Right lobe of liver (tissue), 6 donors: ENCODE measurements at places on chromosomes 2 and 18.

GRCh38 chr18:35469725-35470124 lies 28.0 kb downstream of the INO80C start:
- H3K4me3 ChIP-seq = no peak overlapping the region
- DNase-seq = no peak
- H3K36me3 ChIP-seq = no peaks in the 10 kb centered on the region
- H3K4me1 ChIP-seq = no peaks in the 10 kb centered on the region

- H3K4me1 ChIP-seq = no peaks in the 10 kb centered on the region
- no peaks in the 10 kb centered on the region for H3K36me3 ChIP-seq
- no peak overlapping the region for H3K27ac ChIP-seq
- H3K27me3 ChIP-seq = no peaks in the 10 kb centered on the region
These were observed 13.0 kb upstream of the TYMS start for GRCh38 chr18:644395-645004.

GRCh38 chr2:59066787-59067399 lies 825.8 kb upstream of the FANCL start:
- no peaks in the 10 kb centered on the region for H3K27me3 ChIP-seq
- H3K27ac ChIP-seq = no peak overlapping the region
- no peak overlapping the region for H3K4me3 ChIP-seq

DNA sequence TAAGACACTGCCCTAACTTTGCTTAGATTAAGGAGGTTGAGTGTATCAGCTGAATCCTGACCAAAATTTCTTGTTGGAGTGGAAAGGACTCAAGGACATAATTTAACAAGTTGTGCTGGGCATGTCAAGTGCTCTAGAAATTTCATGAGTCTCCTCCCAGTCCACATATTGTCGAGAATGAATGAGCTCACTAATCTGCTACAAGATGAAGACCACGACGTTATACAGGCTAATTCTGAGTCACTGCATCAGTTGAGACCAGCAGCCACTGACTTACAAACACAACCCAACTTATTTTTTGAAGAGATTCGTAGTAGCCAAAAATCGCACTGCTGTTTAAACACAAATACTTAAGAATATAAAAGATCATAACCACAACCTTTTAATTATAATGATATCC lies 28.7 kb upstream of the SLC8A1 start:
- DNase-seq = no peak
- no peak overlapping the region for H3K27ac ChIP-seq
- H3K4me1 ChIP-seq = no peaks in the 10 kb centered on the region
- H3K27me3 ChIP-seq = no peaks in the 10 kb centered on the region
- no peak overlapping the region for H3K4me3 ChIP-seq

DNA sequence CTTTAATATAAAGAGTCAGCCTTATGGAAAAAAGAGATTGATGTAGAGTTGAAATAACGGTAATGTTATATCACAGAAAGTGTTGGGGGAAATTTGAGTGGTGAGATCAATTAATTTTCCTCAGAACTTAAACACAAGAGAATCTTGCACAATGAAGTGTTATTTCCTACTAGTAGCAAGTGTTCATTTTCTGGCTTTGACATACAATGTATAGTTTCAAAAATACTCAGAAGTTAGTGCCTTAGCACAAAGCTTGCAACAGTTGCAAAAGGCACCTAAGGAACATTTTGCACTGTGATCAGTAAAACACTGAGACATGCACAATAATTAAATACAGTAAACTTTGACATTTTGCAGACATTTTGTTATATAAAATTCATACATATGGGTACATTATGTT lies 161.2 kb downstream of the CD226 start:
- no peaks in the 10 kb centered on the region for H3K4me1 ChIP-seq
- DNase-seq = no peak
- H3K4me3 ChIP-seq = no peak overlapping the region
- H3K27me3 ChIP-seq = no peaks in the 10 kb centered on the region

DNA sequence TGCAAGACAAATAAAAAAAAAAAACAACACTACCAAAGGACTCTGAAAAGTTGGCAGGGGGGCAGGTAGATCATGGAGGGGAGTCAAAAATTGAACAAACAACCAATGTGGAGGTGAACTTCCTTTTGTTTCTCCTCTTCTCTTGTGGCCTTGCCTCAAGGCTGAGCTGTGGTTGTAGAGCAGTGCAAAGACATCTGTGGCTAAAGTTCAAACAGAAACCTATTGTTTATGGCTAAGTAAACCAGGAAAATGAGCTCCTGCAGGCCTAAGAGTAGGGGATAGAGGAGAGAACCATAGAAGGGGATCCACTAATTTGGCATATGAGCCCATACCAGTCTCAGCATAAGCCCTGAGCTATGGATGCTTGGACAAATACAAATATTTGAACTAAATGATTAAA lies 40.2 kb upstream of the EGR4 start:
- no peak overlapping the region for H3K27ac ChIP-seq
- H3K36me3 ChIP-seq = no peaks in the 10 kb centered on the region
- H3K4me1 ChIP-seq = no peaks in the 10 kb centered on the region

- no peaks in the 10 kb centered on the region for H3K4me1 ChIP-seq
- H3K36me3 ChIP-seq = no peaks in the 10 kb centered on the region
- no peak overlapping the region for H3K27ac ChIP-seq
- no peak overlapping the region for H3K4me3 ChIP-seq
- DNase-seq = no peak
- no peaks in the 10 kb centered on the region for H3K27me3 ChIP-seq
These were observed 118.9 kb upstream of the SPOPL start for GRCh38 chr2:138382672-138383071.

DNA sequence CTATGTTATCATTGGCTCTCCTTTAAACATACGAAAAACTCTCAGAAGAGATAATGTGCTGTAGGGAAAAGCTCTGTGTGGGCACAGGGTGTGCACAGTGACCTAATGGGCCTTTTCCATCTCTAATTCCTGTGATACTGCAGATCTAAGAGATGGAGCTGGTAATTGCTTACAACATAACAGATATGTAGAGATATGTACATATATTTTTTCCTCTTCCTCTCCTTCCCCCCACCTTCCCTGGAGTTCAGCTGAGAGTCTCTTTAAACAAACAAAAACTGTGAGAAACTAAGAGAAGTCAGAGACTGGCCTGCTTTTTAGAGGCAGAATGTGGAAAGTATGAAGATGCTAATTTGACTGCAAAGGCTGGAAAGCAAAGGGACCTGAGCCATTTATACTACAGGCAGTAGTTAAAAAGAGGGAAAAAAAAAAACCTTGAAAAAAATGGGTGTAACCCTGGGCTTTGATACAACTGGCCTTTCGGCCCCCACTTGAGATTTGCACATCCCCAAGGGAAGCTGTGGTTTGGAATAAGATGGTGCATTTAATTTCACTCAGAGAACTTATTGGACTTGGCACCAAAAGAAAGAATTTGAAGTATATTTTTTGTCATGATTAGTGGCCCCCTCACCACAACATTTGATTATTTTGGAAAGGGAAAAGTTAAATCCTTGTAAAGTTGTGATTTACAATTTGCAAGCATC lies 502.2 kb upstream of the ZEB2 start:
- H3K36me3 ChIP-seq = no peaks in the 10 kb centered on the region
- no peak for DNase-seq
- no peak overlapping the region for H3K4me3 ChIP-seq
- no peaks in the 10 kb centered on the region for H3K4me1 ChIP-seq

DNA sequence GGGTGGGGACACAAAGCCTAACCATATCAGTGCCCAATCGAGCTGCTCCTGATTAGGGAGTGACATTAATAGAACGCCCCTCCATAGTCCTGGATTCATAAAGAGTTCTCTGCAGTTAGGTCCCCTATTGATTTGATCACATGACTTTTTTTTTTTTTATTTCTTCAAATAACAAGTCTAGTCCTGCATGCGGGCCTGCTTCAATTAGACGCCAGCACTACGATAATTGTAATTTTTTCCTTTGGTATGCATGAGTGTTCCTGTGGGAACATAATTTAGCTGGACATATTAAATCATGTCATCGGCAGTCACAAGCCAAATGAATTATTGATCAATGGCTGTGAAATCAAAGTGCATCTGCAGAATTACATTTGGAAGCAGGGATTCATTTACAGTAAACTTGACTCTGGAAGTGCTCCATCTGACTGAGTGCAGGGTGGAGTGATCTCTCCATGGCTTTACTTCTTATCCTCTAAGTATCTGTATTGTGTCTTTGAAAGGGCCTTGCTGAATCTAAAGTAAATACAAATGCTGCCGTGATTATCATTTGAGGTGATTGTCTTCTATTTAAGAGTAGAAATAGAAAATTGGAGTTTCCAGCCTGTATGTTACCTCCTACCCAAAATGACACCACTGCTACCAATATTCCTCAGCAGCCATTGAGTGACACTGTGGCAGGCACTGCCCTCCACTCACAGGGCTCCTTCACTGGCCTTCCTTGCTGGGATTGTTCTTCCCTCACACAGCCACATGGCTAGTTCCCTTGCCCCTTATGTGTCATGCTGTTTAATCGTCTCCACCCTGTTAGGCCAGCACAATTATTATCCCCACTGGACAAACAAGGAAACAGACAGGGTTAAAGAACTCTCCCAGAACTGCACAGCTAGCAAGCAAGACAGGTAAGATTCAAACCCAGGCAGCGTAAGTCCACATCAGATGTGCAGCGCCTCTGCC lies 337.4 kb upstream of the ID2 start:
- no peak overlapping the region for H3K4me3 ChIP-seq
- no peaks in the 10 kb centered on the region for H3K36me3 ChIP-seq
- no peak overlapping the region for H3K27ac ChIP-seq
- no peak for DNase-seq

- H3K4me3 ChIP-seq = no peak overlapping the region
- H3K27ac ChIP-seq = no peak overlapping the region
- DNase-seq = peak; percentile 27
These were observed 133.8 kb downstream of the ARL4C start for GRCh38 chr2:234363011-234363487.

DNA sequence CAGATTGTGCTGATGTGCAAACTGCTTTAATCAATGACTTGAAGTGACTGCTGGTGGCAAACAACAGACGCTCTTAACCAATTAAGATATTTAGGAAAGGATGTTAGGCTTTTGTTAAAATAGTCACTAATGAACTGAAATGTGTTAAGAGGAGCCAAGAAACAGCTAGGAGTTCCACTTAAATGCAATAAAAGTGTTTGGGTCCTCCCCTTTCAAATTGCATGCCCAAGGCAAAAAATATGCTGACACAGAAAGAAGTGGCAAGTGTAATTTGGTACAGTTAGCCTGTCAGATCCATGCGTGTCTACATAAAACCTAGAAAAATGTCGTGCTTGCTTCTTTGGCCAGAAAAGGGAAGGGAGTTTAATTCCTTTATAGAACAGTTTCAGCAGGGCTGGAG lies 61.9 kb downstream of the XRCC5 start:
- no peak overlapping the region for H3K4me3 ChIP-seq
- DNase-seq = no peak
- no peak overlapping the region for H3K27ac ChIP-seq
- H3K27me3 ChIP-seq = no peaks in the 10 kb centered on the region
- H3K4me1 ChIP-seq = no peaks in the 10 kb centered on the region
- peaks cover 31% of the 10 kb centered on the region for H3K36me3 ChIP-seq

GRCh38 chr18:53864770-53865169 lies 359.7 kb downstream of the MBD2 start:
- DNase-seq = no peak
- H3K27ac ChIP-seq = no peak overlapping the region
- no peak overlapping the region for H3K4me3 ChIP-seq
- no peaks in the 10 kb centered on the region for H3K27me3 ChIP-seq
